ENCODE measurements at places on chromosomes 12 and 14.

- no peak for DNase-seq
Observed at GRCh38 chr12:122865268-122866231, 30.3 kb downstream of the HIP1R start.

- no peak for DNase-seq
Observed at GRCh38 chr12:117820216-117820907, 148.4 kb downstream of the KSR2 start.

DNA sequence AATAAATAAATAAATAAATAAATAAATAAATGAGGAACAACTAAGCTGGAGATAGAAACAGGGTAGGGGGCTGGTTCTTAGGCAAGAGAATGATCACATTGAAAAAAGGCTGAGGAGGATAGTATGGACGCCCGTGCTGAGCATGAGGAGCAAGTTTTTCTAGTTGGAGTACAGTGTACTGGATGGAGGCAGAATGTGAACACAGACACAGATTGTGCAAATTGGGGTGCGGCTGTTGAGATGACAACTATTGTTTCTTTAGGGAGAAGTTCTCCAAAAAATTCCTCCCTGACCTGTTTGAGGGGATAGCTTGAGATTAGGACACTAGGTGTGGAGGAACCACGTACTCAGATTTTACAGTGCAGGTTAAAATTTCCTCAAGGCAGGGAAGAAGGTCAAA, 979 bp upstream of the BIN2 start:
- no peak for DNase-seq

DNA sequence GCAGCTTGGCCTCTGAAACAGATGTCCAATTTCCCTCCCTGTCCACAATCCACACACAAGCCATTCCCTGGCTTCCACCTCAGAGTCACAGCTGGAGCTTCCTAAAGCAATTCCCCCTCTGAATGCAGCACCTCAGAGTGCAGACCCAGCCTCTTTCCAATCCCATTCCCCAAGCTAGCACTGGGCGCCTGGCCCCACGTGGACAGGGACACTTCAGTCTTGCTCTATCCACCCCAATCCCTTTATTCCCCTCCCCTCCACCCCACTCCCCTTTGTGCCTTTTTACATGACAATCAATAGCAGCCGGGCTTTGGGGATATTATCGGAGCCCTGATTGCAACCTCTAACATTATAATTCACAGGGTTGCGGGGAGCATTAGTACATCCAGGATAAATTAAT, 292.6 kb downstream of the TTC8 start:
- DNase-seq: no peak

- no peak for DNase-seq
Observed at GRCh38 chr12:104524034-104524832, 67.5 kb downstream of the CHST11 start.

GRCh38 chr14:67441256-67441655, 29.3 kb upstream of the PLEK2 start:
- DNase-seq: no peak

DNA sequence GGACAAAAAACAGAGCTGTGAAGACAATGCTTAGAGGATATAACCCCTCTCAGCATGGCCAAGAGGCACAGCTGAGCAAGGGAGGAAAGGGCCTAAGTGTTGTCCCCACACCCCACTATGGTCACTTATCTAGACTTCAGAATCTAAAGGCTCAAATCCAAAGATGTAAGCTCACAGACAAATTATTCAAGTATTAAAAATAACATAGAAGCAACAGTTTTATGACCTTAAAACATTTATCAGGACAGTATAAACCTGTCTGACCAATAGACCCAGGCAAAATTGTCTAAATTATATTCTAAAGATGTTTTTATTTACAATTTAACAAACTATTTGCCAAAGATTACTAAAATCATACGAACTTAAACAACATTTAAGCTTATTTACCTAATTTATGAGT, 28.1 kb upstream of the PRICKLE1 start:
- no peak for DNase-seq

DNA sequence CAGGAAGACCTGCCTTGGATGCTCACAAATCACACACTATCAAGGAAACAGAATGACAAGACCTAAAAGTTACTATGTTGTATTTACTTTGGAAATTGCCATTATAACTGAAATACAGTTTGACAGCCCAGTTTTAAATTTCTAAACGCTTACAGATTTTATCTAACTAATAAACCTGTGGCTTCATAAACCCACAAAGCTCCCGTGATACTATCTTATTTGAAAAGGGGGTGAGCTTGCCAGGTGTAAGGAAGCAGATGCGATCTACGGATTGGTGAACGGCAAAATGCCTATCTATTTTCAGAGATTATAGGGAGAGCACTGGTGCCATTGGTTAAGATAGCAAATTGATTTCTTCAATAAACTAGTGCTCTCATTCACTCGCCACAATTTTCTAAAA, 485.5 kb downstream of the BCAT1 start:
- DNase-seq: no peak

GRCh38 chr14:68888025-68888850, 90.9 kb downstream of the ACTN1 start:
- DNase-seq: no peak

DNA sequence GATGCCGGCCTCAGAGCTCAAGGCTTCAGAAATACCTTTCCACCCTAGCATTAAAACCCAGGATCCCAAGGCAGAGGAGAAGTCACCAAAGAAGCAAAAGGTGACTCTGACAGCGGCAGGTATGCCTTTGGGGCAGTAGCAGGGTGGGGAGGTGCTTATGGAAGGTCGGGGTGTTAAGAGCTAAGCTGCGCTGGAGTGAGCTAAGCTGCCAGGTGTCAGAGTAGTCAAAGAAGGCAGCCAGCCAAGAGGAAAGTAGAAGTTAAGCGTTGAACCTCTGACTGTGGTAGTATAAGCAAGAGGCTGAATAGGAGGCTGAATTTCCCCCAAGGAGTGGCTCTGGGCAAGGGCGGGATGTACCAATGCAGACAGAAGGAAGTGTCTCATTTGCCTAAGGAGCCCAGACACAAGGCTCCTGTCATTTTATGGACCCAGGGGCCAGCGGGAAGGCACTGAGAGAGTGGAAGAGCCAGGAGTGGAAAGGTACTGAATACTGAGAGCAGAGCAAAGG, 29.2 kb downstream of the DYRK4 start:
- DNase-seq: no peak

GRCh38 chr12:108570743-108571608, 8.6 kb downstream of the ISCU start:
- DNase-seq: peak; percentile 77

DNA sequence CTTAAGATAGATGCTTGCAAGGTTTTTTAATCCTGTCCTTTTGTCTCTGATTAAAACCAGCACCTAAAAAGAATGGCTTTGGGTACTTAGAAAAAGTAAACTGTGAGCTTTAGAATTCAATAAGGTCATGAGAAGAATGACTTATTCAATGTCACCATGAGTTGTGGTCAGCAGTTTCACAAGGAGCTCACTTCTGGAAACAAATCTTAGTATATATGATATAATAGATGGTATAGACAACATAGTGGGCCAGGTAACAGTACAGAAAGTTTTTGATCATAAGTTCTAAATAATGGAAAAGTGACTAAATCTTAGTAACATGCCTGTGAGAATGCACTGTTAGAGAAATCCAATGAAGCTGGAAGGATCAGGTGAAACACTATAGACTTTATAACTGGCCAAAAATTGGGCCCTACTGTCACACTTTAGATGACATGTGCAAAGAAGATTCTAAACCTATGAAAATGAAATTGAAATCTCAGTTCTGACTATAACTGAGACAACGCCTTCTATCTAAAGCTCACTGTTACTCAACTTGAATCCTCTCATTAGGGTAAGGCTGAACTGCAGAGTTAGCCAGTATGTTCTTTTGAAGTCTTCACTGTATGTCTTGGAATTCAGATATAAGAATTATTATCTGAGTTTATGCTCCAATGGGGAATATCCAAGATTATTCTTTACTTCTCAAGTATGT, 42.4 kb upstream of the RAD51AP1 start:
- no peak for DNase-seq

- no peak for DNase-seq
Observed at GRCh38 chr12:51760231-51760630, 88.3 kb downstream of the FIGNL2 start.

DNA sequence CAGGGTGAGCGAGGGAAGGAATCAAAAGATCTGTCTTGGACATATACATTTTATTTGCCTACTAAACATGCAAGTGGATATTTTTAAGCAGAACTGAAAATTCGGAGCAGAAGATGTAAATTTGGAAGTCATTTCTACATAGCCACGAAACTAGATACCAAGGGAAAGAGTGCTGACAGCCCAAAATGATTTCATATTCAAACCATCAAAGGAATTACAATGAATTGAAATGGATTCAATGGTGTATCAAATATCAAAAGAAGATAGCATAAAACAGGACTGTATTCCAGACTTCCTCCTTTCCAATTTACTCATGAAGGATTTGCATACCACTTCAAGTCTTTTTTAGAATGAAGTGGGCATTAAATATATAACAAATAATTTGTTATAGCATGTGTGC, 313.5 kb upstream of the KITLG start:
- no peak for DNase-seq

- DNase-seq: no peak
Observed at GRCh38 chr12:43638806-43639205, 86.8 kb upstream of the ADAMTS20 start.

- DNase-seq: no peak
Observed at GRCh38 chr14:95523815-95524448, 7.5 kb upstream of the SYNE3 start.

DNA sequence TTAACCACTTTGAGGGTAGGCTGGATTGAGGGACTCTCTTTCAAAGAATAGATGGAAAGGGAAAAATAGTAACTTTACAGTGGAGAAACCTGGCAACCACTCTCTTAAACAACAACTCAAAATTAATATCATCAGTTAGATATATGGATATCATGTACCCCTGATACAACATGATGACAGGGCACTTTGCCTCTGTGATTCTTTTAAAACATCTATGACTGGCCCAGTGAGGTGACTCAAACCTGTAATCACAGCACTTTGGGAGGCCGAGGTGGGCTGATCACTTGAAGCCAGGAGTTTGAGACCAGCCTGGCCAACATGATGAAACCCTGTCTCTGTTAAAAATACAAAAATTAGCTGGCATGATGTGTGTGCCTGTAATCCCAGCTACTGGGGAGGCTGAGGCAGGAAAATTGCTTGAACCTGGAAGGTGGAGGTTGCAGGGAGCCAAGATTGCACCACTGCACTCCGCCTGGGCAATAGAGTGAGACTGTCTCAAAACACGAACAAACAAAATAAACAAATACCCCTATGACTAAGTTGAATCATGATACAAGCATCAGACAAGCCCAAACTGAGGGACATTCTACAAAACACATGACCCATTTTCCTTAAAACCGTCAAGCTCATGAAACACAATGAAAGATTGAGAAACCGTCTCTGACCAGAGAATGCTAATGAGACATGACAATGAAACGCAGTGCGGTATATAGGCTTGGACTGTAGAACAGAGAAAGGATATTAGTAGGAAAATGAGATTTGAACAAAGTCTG, 26.4 kb upstream of the SLC7A8 start:
- DNase-seq: no peak

DNA sequence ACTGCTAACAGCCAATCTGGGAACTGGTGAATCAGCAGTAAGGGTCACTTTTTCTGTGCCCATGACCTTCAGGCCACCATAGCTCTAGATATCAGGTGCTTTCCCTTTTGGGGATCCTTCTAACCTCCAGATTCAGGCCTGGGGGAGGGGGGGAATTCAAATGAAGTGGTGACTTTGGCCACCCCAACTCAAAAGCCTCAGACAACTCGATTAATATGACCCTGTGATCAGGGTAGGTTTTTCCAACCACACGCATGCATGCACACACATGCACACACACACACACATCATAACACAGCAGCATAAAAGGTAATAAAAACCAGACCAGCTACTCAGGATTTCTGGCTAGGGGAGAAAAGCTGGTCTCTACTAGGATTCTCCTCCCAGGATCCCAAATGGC, 5.3 kb downstream of the TBX3 start:
- DNase-seq: no peak

DNA sequence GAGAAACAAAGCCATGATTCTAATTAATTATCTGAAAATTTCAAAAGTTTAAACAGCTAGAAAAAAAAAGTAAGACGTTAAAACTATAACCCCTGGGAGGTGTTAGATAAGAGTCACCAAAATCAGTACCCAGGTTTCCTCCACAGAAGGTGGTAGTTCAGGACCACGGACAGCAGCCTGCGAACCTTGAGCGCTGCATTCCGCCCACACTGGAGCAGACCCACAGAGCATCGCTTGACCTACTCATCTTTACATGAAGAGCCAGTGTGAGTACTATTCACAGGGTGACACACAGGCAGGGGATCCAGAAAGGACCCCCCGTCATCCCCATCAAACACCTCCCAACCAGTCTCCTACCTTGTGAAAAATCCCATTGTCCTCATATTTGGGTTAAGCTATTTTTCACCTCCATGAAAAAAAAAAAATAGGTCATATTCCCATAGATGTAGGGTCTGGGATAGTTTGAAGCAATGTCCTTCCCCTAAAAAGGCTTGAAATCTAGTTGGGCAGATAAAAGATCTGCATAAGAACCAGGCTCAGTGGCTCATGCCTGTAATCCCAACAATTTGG, 8.8 kb upstream of the CHGA start:
- no peak for DNase-seq

- DNase-seq: no peak
Observed at GRCh38 chr14:105363847-105364708, 34.3 kb upstream of the TEX22 start.

- DNase-seq: no peak
Observed at GRCh38 chr14:61190341-61190740, 90.8 kb downstream of the TMEM30B start.

DNA sequence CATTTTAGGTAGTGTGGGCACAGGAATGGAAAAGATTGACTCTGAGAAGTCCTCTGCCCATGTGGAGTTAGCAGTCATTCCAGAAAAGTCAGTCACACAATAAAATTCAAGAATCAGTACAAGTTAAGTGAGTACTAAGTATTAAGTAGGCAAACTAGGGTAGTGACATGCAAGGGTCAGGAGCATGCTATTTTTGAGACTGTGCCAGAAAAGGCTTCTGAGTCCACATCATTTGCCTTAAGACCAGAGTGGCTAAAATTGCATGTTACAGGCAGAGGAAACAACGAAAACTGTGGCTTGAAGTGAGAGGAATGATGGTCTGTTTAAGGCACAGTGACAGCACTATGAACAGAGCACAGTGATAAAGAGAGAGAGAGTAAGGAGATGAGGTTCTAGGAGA, 108.9 kb downstream of the SLC6A15 start:
- no peak for DNase-seq

- no peak for DNase-seq
Observed at GRCh38 chr12:89366676-89367364, 14.5 kb upstream of the DUSP6 start.

GRCh38 chr12:94299846-94300245, 151.5 kb downstream of the PLXNC1 start:
- no peak for DNase-seq

- peak; percentile 72 for DNase-seq
Observed at GRCh38 chr14:96165493-96166436, 38.9 kb upstream of the BDKRB2 start.
